ENCODE measurements at places on chromosomes 6 and 20. TPM values are rescaled to one million over a fixed set of nuclear protein-coding genes. Genes with fewer than 3 reads are reported as not detected.

GRCh38 chr6:54802775-54803634 lies 43.6 kb upstream of the FAM83B start:
- no peak for DNase-seq

DNA sequence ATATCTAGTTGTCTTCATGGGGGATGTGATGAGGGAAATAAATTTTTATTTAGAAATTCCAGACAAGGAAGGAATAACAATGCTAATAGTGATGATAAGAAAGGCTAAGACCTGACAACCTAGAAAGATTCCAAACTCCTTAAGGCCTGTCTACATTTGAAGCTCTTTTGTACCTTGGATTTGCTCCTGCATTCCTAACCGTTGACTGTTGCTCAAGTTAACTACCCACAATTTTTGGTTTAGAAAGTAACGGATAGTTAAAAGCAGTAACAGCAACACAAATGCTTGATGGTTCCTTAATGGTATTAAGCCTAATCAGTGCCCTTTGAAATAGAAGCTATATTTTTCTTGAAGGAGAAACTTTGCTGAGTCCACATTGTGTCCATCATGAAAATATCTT lies 52.9 kb downstream of the TRMT11 start:
- DNase-seq: no peak

DNA sequence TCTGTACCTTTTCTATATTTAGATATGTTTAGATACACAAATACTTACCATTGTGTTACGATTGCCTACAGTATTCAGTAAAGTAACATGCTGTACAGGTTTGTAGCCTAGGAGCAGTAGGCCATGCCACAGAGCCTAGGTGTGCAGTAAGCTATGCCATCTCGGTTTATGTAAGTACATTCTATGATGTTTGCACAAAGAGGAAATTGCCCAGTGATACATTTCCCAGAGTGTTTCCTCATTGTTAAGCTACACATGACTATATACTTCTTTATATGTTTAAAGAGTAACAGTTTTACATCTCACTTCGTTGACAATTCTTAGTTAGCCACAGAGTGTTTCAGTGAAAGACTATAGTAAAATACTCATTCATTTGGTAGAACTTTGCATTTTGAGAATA lies 51.5 kb downstream of the SLC35F1 start:
- DNase-seq: no peak

- DNase-seq: no peak
Measured at GRCh38 chr20:59660471-59660870, 56.1 kb downstream of the PHACTR3 start.

GRCh38 chr6:32551410-32551809 lies 21.3 kb upstream of the HLA-DRB5 start:
- DNase-seq: peak; percentile 16

Gene NEURL2
- 14.8 TPM for total RNA-seq

- DNase-seq: no peak
Measured at GRCh38 chr6:98470821-98471220, 363.6 kb upstream of the POU3F2 start.

Gene FAM83C
- not detected for total RNA-seq

DNA sequence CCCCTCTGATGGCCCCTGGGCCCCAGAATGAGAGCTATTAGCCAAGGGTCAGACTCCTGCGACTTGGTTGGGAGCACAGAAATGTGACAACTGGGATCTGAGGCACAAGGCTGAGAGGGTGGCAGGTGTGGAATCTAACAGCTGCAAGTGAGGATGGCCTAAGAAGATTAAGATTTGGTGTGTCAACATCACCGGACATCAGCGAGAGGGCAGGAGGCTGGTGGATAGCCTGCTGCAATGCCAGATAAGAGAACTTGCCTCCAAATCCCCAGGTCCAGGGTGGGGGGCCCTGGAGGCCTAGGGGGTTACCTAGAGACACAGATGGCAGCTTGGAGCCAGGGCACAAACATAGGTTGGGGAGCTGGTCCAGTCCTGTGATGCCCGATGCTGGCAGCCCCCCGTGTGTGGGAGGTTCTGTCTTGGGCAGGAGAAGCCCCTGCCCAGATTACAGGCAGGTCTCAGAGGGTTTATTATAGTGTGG lies 155.8 kb downstream of the GRM4 start:
- no peak for DNase-seq

All from heart left ventricle (tissue), 16 donors.